GM19239 (cell line): ENCODE measurements at places on chromosomes 3 and 15.
A peak's percentile ranks its signal among the peaks of the same experiment; 100 is the strongest.

DNA sequence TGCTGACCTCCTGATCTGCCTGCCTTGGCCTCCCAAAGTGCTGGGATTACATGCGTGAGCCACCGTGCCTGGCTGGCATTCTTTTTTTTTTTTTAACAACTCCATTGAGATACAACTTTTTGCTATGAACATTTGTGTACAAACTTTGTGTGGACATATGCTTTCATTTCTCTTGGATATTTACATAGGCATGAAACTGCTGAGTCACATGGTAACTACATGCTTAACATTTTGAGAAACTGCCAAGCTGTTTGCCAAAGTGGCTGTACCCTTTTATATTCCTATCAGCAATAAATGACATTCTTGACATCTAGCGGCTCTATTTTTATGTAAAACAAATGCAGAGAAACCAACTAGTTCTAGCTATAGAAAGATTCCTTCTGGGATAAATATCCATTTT lies 8.7 kb upstream of the YEATS2 start:
- no peak for DNase-seq

DNA sequence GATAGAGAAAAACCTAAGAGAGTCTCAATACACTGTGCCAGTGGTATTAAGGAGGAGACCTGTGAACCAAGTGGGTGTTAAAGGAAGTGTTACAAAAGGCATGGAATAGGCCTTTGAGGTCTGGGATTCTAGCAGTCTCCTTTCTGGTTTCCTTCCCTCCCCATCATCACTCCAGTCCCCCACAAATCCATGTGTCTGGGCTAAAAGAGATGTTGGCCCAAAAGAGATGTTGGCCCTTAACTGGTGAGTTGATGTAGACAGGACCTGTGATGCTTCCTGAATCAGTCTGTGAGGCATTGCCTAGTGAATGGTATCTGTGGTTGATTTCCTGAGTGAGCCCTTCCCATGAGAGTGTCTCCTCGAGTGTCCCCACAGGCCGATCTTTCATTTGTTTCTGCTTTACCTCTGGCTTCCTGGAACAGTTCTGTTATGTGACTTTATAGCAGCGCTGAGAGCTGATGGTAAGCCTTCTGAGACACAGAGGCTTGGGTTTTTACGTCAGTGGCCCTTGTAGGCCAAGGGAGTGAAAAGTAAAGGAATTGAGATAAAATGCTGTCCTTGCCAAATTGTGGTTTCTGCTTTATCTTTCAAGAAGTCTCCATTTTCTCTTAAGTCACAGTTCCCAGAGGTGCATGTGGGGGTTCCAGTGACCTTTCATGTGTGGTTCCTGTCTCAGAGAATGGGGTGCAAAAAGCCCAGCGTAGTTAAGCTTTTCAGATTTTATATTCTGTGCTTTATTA lies 87.8 kb downstream of the KLHL25 start:
- no peak for DNase-seq

- no peak for DNase-seq
Measured at GRCh38 chr3:72959336-72959735, 37.3 kb upstream of the PPP4R2 start.

GRCh38 chr3:197807969-197808587 lies 17.0 kb downstream of the LRCH3 start:
- no peak for DNase-seq

GRCh38 chr3:8210882-8211341 lies 290.7 kb upstream of the LMCD1 start:
- DNase-seq, result no peak

DNA sequence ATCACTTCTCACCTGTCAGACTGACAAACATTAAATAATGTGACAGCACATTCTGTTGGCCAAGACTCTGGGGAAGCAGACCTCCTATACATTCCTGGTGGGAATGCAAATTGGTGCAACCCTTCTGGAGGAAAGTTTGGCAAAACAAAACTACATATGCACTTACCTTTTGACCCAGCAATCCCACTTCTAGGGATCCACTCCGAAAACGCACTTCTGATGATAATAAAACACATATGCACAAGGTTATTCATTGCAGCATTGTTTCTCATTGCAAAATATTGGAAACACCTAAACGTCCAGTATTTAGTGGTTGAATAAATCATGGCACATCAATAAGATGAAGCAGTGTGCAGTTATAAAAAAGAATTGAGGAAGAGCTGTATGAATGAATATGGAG lies 145.5 kb upstream of the ABHD17C start:
- DNase-seq, result no peak

DNA sequence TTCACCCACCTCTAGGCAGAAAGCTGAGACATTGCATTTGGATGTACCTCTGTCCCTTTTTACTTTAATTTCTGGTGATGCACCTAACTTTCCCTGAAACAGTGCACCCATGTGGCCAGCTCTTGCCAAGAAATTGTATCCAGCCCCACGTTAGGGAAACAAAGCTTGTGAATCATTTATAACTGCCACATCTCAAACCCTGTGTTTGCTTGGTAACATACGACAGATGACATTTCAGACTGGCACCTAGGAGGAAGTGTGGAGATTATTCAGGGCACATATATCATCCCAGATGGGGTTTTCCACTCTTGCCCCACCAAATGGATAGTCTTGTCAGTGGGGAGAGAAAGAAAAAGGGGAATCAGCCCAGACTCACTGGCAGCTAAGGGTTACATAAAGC lies 2.1 kb downstream of the CYB561D2 start:
- no peak for DNase-seq

- DNase-seq, result no peak
Measured at GRCh38 chr3:15309662-15310335, 22.6 kb downstream of the SH3BP5 start.

- DNase-seq, result no peak
Measured at GRCh38 chr3:193014902-193015301, 97.2 kb upstream of the MB21D2 start.

- no peak for DNase-seq
Measured at GRCh38 chr3:116034794-116035193, 410.5 kb downstream of the LSAMP start.

- DNase-seq, result peak; percentile 53
Measured at GRCh38 chr15:34582461-34583371, 735 bp downstream of the GOLGA8B start.

GRCh38 chr3:52831500-52832301 lies 1.2 kb upstream of the ITIH4 start:
- DNase-seq, result no peak

DNA sequence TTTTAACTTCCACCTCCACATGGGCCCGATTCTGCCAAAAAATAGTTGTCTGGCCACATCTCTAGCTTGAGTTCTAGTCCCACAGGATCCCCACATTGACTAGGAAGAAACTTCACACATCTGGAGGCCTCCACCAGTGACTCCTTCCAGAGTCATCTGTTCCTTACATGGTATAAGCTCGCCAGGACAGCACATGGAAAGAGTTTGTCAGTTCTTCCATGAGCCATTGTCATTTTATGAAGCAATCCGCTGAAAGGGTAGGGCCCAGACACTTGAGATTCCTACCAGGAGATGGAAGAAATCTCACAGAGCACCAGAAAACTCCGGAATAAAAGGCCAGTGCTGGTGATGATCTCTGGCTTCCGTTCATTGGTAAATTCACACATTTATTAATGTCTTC lies 350.5 kb upstream of the ICE2 start:
- DNase-seq, result no peak

DNA sequence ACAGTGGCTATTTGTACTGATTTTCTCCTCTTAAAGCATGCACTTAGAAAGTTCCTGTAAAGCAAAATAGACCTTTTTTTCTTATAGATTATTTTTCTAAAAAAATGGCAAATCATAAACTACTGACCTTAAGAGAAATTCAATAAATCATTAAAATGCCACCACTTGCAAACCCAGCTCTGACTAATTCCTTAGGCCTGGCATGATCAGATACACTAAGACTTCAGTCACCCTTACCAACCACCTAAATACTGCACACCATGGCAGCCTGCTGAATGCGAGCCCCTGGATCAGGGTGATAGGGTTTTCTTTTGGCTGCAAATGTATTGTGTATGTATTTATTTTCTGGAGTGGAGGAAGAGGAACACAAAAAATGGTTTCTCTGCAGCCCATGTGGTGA lies 370.6 kb upstream of the TBL1XR1 start:
- DNase-seq, result no peak

DNA sequence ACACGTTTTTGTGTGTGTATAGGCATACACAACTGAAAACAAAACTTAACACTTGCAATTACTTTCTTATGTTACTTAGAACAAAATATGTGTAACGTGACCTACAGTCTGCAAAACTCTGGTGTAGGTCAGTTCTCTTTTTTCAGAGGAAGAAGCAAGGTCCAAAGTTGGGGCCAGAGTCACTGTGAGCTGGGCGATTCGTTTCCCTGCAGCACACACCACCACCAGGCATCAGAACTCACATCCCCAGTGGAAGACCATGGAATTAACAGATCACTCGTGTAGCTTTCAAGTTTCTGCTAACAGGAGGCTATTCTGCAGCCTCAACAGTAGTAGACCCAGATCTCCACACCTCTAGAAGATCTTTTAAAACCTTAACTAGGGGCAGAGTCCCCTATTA lies 25.8 kb downstream of the ANP32A start:
- no peak for DNase-seq

- DNase-seq, result no peak
Measured at GRCh38 chr3:15819576-15819975, 21.8 kb upstream of the ANKRD28 start.

DNA sequence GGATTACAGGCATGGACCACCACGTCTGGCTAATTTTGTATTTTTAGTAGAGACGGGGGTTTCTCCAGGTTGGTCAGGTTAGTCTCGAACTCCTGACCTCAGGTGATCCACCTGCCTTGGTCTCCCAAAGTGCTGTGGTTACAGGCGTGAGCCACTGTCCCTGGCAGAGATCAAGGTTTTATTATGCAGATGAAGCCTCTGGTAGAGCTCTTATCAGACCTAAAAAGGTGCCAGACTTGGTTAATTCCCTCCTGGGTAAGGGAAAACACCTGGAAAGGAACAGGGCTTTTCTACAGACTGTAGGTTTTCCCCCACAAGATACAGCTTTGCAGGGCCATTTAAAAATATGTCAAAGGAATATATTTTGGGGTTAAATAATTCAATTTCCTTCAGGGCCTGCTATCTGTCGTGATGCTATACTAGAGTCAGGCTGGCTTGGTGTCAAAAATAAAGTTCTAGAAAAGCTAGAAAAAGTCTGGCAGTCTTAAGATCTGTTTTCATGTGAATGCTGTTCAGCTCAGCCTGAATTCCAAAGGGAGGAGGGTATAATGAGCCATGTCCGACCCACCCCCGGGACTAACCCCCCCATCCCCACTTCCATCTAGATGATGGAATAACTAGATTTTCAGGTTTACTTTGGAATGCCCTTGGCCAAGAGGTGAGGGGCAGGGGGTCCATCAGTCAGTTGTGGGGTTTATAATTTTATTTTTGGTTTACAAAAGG lies 1.9 kb upstream of the BLOC1S6 start:
- DNase-seq, result no peak

GRCh38 chr3:111331912-111332311 lies 210.1 kb upstream of the CD96 start:
- no peak for DNase-seq

GRCh38 chr15:99414755-99415731 lies 150.7 kb upstream of the MEF2A start:
- no peak for DNase-seq

DNA sequence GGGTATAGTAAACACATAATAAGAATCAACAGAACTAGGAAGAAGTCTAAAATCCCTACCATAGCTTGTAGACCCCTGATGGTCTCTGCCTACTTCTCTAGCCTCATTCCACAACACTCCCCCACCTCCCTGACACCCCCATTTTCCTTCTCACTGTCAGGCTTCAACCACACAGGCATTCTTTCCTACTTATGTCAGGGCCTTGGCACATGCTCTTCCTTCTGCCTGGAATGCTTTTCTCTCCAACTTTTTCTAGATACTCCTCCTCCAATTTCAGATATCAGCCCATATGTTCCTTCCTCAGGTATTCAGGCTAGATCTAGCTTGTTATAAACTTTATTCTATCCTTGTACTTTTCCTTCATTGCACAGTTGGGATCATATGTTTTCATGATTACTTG lies 106.0 kb upstream of the MRPL3 start:
- DNase-seq, result no peak

DNA sequence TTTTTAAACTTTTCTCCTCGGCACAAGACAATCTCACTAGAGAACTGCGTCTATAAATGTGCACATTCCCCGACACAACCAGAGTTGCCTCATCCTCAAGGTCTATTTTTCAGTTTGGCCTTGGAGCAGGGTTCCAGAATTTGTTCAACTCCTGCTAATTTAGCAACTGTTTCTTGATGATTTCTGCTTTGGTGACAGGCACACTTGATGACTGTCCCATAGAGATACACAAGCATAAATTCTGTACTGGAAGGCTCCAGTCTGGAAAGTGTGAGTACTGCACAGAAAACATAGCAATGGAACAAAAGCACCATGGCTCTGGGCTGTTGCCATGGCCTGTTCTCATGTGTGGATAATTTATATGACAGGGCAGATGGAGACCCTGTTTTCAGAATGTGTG lies 379.6 kb upstream of the PDZRN3 start:
- no peak for DNase-seq

- no peak for DNase-seq
Measured at GRCh38 chr15:89330119-89330518, 4.5 kb downstream of the POLG start.
